ENCODE measurements at places on chromosomes 3 and 15. TPM values are rescaled to one million over a fixed set of nuclear protein-coding genes. Genes with fewer than 3 reads are reported as not detected.

DNA sequence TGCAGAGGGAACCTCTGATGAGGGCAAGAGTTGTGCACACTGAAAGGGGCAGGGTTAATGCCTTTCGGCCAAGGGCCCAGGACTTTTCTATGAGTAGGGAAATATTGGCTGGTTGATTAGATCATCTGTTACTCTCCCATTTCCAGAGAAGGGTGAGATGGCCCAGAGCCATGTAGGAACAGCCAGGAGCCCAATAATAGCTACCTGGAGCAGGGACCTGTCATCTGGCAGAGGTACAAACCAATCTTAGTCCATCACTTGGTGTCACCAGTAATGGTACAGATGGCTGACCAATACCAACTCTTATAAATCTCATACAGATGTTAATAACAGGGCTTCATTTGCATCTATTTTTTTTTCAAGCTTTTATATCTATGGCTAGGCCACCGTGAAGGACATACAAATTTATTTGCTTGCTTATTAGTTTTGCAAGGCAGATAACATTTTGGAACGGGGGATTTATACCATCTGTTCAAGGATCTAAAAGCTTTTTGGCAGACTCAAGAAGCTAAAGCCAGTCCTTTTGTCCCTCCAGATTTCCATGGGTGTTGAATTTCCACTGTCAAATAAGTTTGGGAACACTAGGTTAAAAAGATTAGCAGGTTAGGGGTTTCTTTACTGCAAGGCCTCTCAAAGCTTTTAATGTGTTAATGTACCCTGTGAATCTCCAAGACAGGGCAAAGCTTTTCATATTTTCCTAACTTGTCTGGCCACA is 79.3 kb downstream of the TNIK start:
- H3K27ac ChIP-seq, result no peak overlapping the region
- H3K4me1 ChIP-seq, result no peaks in the 10 kb centered on the region
- H3K27me3 ChIP-seq, result no peaks in the 10 kb centered on the region
- no peak for DNase-seq
- no peak overlapping the region for H3K4me3 ChIP-seq

DNA sequence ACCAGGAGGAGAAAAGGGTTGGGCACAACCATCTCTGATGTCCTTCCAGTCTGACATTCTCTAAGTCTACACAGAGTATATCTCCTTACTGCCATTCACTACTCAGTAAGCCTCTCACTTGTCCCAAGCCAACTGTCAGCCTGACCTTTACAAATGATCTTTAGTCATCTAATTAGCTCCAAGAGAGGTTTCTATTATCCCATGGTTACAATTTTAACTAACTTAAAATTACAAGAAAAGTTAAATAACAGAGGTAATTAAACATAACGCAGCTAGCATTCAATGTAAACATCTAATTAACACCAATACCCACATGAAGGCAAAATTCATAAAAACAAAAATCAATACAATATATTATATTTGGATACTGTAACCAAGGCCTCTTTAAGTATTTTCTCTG is 126.9 kb downstream of the LSAMP start:
- no peaks in the 10 kb centered on the region for H3K27me3 ChIP-seq
- no peaks in the 10 kb centered on the region for H3K36me3 ChIP-seq
- H3K27ac ChIP-seq, result no peak overlapping the region
- H3K4me1 ChIP-seq, result peaks cover 5% of the 10 kb centered on the region
- no peak for DNase-seq
- no peak overlapping the region for H3K4me3 ChIP-seq

DNA sequence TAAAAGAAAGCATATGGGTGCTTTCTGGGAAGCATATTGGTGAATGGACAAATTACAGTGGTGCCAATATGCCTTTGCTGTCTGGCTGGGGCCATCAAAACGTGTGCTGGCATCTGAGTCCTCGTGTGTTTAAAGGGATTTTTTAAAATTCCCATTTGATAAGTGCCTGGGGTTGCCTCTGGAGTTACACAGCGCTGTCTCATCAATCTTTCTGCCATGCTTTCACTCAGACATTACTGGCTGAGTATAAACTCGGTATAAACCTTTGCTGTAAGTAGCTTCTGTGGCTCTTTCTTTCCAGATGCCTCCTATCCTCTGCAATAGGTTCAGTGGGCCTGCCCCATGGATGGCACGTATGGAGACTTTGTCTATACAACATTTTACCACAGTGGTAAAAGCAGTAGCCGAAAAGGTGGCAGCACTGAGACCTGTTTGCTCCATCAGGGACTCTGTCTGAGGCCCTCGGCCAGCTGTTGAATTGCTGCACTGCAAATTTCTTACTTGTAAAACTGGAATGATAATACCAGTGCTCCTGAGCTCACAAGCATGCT is 195.5 kb downstream of the LPP start:
- H3K36me3 ChIP-seq, result no peaks in the 10 kb centered on the region
- no peak for DNase-seq
- no peaks in the 10 kb centered on the region for H3K27me3 ChIP-seq
- H3K27ac ChIP-seq, result no peak overlapping the region

- H3K27me3 ChIP-seq, result no peaks in the 10 kb centered on the region
- no peak overlapping the region for H3K27ac ChIP-seq
- no peak for DNase-seq
- peaks cover 10% of the 10 kb centered on the region for H3K4me1 ChIP-seq
- peaks cover 6% of the 10 kb centered on the region for H3K36me3 ChIP-seq
Measured at GRCh38 chr15:89192136-89192535, 29.2 kb downstream of the RLBP1 start.

DNA sequence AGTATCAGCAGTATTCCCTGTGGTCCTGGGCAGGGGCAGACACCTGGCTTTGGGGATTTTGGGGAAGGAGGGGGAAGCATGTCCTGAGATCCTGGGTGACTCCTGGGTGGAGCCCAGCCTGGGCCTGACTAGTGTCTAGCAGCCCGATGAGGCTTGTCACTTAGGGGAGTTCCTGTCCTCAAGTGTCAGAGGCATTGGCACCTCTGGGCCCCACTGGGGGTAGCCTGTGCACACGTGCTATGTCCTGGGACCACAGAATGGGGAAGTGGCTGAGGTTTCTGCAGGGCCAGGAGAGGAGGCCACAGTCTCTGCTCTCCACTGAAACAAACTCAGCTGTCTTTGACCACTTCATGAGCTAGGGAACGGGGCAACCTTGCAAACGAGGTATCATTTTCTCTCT is 31.5 kb upstream of the ADCY5 start:
- DNase-seq, result no peak
- no peaks in the 10 kb centered on the region for H3K4me1 ChIP-seq
- H3K27ac ChIP-seq, result no peak overlapping the region
- no peaks in the 10 kb centered on the region for H3K27me3 ChIP-seq
- no peak overlapping the region for H3K4me3 ChIP-seq

DNA sequence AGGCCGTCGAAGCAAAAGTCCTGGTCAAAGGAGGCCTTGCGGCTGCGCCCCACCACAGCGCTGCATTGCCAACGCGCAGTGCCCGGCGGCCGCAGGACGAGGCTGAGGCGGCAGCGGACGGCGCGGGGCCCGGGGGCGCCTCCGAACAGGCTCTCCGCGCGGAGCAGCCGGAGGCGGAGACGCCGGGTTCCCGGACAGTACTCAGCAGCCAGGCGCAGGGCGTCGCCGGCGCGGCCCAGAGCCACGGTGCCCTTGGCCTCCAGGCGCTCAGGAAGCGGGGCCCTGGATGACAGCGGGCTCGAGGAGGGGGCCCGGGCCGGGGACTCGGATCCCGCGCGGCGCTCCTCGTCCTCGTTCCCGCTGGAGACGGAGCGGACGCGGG is 1.1 kb downstream of the C2CD4B start:
- H3K27me3 ChIP-seq, result no peaks in the 10 kb centered on the region
- H3K27ac ChIP-seq, result peak overlapping the region; percentile 60

GRCh38 chr3:13716540-13717221 is 163.2 kb downstream of the WNT7A start:
- H3K27ac ChIP-seq, result no peak overlapping the region
- no peaks in the 10 kb centered on the region for H3K4me1 ChIP-seq
- no peaks in the 10 kb centered on the region for H3K27me3 ChIP-seq
- H3K4me3 ChIP-seq, result no peak overlapping the region
- DNase-seq, result no peak
- no peaks in the 10 kb centered on the region for H3K36me3 ChIP-seq

RETNLB gene
- not detected for total RNA-seq

IL16 gene
- 80.2 TPM for total RNA-seq

ADAMTSL3 gene
- total RNA-seq, result 19.2 TPM

MB21D2 gene
- 7.5 TPM for total RNA-seq

SHC4 gene
- 71.7 TPM for total RNA-seq

NFKBIZ gene
- 99.2 TPM for total RNA-seq
